Vein endothelial cell (primary cell): ENCODE measurements at places on chromosomes 4 and X. TPM values are rescaled to one million over a fixed set of nuclear protein-coding genes. Genes with fewer than 3 reads are reported as not detected.

Gene UGT2B11
- total RNA-seq: not detected in 2 replicates

Gene NR0B1
- not detected in 2 replicates for total RNA-seq

Gene STATH
- not detected in 2 replicates for total RNA-seq

Gene MGAT4D
- total RNA-seq: not detected in 2 replicates

Gene S100P
- not detected in 2 replicates for total RNA-seq

Gene FHIP1A
- total RNA-seq: 1.1 and 3.9 TPM in 2 replicates
